ENCODE measurements at places on chromosomes 12 and 14. TPM values are rescaled to one million over a fixed set of nuclear protein-coding genes. Genes with fewer than 3 reads are reported as not detected.

DNA sequence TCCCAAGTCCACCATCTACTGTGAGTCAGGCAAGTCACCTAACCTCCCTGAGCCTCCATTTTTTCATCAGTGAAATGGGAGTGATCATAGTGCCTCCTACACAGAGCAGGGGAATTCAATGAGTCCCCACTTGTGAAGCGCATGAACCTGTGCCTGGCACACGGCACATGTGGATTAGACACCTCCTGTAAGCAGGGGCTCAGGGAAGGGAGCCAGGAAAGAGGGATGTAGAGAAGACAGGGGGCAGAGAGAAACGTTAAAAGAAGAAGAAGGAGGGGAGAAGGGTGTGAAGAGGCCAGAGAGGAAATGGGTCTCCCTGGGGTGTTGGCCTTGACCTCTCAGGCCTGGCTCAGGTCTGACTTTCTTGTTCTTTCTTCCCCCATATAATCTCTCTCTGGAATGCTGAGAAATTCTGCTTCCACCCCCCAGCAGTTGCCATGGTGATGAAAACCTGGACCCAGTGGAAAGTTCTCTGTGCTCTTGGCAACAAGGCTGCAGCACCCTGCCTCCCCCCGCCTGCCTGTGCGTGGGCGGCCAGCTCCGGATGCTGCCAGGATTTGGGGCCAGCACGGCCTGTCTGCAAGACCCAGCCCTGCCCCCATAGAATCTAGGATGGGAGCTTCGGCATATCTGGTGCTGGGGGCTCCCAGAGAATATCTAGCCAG, 94.5 kb downstream of the CALM1 start:
- no peak for DNase-seq

DNA sequence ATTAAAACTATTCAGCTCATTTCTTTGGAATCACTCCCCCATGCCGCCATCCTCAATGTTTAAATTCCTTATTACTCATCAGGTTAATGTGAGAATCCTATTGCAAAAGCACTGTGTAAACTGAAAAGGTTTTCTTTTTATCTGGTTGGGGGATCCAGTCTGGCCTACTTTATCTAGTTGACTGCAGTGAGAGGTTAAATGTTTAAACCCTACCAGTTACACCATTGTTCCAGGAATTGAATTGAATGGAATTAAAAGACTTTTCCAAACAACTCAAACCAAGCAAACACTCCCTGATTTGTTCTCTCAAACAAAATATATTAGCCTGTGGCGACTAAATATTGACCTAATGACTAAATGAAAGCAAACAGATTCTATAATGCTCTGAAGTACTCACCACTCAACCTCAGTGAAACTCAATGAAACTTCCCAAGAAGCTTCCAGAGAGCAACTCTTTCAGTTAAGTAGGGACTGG, 100.5 kb downstream of the VEZT start:
- DNase-seq = no peak

The AMIGO2 gene
- 2.0 TPM for total RNA-seq

The TNFAIP2 gene
- total RNA-seq = 26.9 TPM

The NAB2 gene
- total RNA-seq = 4.8 TPM

- no peak for DNase-seq
These were observed 3.0 kb upstream of the ZDHHC22 start for GRCh38 chr14:77144412-77145115.

GRCh38 chr14:55019968-55020554, 6.8 kb downstream of the WDHD1 start:
- no peak for DNase-seq

GRCh38 chr14:80212023-80212397, 706 bp upstream of the DIO2 start:
- DNase-seq = no peak

DNA sequence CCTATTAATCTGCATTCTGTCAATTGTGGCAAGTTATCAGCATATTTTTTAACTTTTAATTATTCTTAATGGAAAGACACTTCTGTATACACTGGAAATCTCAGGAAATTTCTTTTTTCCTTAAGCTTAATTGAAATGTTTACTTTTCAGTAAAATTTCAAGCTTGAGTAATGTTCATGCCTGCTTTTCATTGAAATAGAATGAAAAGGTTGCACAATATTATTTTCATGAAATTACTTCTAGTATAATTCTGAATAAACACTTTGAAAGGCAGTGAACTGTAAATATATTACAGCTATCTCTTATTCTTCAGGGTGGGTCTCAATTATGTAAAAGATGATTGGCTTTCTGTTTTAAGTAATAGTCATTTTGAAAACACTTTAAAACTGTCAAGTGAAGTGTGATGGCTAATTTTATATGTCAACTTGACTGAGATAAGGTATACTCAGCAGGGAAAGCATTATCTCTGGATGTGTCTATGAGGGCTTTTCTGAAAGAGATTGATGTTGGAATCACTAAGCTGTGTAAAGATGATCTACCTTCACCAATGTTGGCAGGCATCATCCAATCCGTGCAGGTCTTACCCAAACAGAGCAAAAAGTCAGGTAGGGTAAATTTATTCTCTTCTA, 29.9 kb downstream of the CLEC2D start:
- no peak for DNase-seq

DNA sequence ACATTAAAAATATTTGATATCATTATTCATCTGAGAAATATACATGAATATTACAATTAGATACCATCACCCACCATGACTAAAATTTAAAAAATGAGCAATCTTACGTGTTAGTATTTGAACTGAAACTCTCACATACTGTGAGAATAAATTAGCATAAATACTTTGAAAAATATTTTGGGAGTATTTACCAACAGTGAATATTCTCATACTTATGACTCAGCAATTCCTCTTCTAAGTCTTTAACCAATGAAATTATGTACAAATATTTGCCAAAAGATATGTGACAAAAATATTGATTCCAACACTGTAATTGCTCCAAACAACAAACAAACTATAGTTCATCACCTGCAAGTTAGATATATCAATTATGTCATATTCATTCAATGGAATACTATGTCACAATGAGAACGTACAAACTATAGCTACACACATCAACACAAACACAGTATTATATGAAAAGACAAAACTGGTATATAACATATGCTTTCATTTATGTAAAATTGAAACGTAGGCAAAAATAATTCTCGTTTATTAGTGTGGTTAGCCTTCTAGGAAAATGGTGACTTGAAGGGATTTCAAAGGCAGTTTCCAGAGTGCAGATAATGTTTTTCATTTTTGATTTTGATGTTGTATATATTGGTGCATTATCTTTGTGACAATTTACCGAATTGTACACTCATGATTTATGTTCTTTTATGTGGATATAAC, 742.2 kb downstream of the SLC16A7 start:
- DNase-seq = no peak

DNA sequence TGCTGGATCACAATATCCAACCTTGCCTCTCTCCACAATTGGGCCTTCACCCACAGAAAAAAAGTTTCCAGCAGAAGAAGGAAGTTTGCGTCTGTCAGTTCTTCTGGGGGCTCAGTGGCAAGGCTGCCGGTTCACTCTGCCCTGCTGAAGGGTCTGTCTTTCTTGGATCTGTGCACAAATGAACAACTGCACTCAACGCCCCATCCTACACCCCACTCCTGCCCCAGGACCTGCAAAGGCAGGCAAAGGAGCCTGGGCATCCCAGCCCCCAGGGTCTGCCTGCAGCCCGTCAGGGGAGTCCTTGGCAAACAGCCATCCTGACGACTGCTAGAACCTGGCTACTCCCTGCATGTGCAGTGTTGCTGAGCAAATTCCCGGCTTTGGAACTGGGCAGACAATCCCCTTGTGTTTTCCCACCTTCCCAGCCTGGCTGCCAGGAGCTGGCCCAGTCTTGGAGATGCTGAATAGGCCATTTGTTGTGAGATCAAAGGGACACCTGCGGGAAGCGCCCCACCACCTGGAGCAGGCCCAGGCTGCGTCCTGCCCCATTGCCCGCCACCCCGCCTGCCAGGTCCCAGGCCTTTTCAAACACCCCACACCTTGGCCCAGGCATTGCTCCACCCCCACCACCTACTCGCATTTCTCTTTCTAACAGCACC, 311.9 kb downstream of the BCL11B start:
- no peak for DNase-seq

GRCh38 chr12:110957652-110958051, 37.3 kb upstream of the MYL2 start:
- DNase-seq = no peak

- peak; percentile 85 for DNase-seq
These were observed 41.4 kb downstream of the ACTN1 start for GRCh38 chr14:68937471-68938270.

- DNase-seq = no peak
These were observed 103.0 kb downstream of the SAMD4A start for GRCh38 chr14:54669721-54670561.

DNA sequence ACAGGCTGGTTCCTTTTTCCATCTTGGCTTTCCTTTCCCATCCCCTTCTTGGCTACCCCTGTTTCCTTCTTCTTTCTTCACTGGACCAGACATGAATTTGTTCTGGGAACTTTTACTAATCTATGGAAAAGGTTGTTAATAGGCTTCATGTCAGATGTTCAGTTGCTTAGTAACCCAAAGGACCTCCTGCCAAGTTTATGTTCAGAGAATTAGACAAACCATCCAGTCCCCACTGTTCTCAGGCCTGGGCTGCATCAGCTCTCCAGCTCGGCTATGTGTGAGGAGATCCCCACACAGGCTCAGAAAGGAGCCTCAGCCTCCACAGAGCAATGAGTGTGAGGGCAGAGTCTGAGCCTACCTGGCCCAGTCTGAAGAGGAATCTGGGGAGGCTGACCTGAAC, 78.0 kb downstream of the AKAP6 start:
- no peak for DNase-seq

The KCNC2 gene
- total RNA-seq = 0.16 TPM

DNA sequence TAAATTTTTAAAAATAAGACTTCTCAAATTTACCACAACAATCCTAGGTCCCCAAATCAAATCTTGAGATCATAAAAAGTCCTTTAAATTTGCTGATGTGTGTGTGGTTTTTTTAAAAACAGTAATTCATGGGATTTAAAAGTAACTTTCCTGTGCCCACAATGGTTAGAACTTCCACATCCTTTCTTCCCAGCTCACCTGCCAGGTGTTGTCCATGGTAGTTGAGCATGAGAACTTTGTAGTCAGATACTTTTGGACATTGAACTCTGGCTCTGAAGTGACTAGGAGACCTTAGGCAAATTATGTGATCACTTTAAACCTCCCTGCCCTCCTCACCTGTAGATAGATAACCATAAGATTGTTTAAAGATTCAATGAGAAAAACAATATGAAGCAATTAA, 253.2 kb downstream of the NPAS3 start:
- no peak for DNase-seq

- no peak for DNase-seq
These were observed 25.4 kb downstream of the IL31 start for GRCh38 chr12:122148657-122149056.

- DNase-seq = no peak
These were observed 87.8 kb upstream of the ZFP36L1 start for GRCh38 chr14:68880581-68881105.

The PROX2 gene
- not detected for total RNA-seq

DNA sequence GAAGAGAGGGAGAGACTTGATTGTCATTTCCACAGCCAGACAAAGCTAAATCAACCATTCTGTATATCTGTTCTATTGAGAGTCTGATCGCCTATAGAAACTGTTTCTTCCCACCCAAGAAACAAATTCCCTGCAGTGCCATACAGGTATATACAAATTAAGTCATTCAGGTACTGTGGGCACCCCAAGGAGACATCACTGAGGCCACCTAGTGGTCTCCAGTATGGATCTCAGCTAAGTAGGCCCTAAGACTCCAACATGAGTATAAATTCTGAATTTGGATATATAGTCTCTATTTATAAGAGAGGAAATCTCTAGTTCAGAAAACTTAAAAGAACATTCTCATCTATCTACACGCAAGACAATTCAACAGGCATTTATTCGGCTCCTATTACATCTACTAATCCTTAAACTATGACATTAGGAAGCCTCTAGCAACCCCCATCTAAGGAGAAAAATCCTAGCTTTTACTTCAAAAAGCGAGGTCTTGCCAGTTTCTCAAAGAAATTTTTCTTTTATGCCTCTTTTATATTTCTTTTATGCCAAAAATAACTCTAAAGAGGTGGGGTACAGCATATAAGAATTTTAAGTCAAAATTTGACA, 62.6 kb downstream of the DCAF5 start:
- DNase-seq = peak; percentile 28

The RNF212B gene
- total RNA-seq = not detected

The MAX gene
- total RNA-seq = 91.1 TPM

The FLVCR2 gene
- 10.8 TPM for total RNA-seq

- DNase-seq = no peak
These were observed 127.6 kb upstream of the ARID2 start for GRCh38 chr12:45601888-45602287.

The NUAK1 gene
- total RNA-seq = 2.2 TPM

The OVCH1 gene
- total RNA-seq = not detected

GRCh38 chr12:51378749-51379148, 12.5 kb downstream of the GALNT6 start:
- DNase-seq = no peak

The BIN2 gene
- total RNA-seq = 6.8 TPM

The CFL2 gene
- total RNA-seq = 7.0 TPM

DNA sequence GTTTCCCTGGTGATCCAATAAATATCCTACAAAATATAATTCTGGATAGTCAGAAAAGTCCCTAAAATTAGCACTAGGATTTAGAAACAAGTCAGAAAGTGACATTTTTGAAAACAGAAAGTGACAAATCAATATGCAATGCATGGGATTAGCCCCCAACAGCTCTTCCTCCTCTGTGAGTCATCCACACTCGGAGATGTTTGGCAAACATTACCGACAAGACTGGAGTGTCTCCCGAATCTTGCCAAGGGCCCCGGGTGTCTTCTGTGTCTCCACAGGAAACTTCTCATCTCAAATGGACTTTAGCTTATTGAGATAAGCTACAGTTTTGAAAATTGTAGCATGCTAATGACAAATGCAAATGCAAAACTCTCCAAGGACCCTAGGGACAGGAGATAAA, 398.9 kb upstream of the CCDC196 start:
- DNase-seq = no peak

GRCh38 chr12:92002673-92003382, 142.8 kb downstream of the BTG1 start:
- DNase-seq = no peak

The DDX51 gene
- 22.9 TPM for total RNA-seq

The SPTB gene
- total RNA-seq = 0.52 TPM

DNA sequence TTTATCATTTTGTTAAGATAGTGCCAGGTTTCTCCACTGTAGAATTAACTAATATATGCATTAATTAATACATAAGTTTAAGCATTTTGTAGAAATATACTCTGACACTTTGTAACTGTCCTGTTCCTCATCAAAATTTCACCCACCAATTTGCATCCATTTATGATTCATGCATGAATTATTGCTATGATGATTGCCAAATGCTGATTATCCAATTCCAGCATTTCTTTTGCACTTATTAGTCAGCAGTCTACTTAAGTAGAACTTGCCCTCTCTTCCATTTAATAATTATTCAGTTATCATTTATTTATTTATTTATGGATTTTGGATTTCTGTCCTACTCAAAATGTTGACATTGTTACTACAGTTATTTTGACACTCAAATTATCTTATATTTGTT, 72.2 kb downstream of the SLC6A15 start:
- no peak for DNase-seq

- DNase-seq = no peak
These were observed 1.4 kb downstream of the ADIPOR2 start for GRCh38 chr12:1692226-1692625.

The TGFB3 gene
- total RNA-seq = 3.9 TPM

- peak; percentile 85 for DNase-seq
These were observed 19.6 kb downstream of the POMT2 start for GRCh38 chr14:77301103-77301502.

Measured in colonic mucosa (tissue), 4 donors.